ENCODE measurements at places on chromosomes 1 and 21.
A peak's percentile ranks its signal among the peaks of the same experiment; 100 is the strongest.

GRCh38 chr1:36885540-36886357 lies 148.6 kb downstream of the GRIK3 start:
- DNase-seq: no peak

DNA sequence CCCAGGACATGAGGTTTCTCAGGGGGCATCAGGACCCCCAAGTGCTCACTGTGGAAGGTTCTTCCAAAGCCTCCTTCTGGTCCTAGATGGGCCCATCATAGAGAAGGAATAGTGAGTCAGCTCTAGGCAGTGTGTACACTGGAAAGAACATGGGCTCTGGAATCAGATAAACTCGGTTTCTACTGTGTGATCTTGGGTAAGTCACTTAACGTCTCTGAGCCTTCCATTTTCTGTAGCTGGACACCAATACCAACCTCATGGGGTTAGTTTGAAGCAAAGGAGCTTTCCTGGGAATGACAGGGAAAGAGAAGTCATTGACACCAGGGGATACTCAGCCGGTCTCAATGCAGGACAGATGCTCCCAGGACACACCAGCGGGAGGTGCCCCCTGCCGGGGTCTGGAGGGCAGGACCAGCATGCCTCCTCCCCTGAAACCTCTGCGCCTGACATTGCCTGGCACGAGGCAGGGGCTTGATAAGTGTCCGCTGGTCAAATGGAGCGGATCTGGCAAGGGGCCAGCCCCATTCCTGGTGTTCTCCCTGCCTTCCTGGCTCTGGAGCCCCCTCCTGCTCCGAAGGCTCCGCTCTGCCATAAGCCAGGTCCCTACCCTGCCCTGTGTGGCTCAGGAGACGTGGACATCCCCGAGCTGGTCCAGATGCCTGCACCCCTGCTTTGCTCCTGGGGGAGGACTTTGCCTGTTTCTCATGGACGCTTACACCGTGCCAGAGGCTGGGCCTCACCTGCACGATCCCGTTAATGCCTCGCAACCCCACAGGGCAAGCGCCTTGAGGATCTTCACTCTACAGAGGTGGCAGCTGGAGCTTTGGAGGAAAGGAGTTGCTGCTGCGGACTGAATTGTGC lies 52.8 kb downstream of the EDN2 start:
- no peak for DNase-seq

- DNase-seq: no peak
Measured at GRCh38 chr21:46320331-46320801, 3.3 kb downstream of the C21orf58 start.

GRCh38 chr1:93707956-93708355 lies 26.3 kb upstream of the BCAR3 start:
- no peak for DNase-seq

GRCh38 chr1:226674892-226675714 lies 64.0 kb downstream of the ITPKB start:
- peak; percentile 25 for DNase-seq

DNA sequence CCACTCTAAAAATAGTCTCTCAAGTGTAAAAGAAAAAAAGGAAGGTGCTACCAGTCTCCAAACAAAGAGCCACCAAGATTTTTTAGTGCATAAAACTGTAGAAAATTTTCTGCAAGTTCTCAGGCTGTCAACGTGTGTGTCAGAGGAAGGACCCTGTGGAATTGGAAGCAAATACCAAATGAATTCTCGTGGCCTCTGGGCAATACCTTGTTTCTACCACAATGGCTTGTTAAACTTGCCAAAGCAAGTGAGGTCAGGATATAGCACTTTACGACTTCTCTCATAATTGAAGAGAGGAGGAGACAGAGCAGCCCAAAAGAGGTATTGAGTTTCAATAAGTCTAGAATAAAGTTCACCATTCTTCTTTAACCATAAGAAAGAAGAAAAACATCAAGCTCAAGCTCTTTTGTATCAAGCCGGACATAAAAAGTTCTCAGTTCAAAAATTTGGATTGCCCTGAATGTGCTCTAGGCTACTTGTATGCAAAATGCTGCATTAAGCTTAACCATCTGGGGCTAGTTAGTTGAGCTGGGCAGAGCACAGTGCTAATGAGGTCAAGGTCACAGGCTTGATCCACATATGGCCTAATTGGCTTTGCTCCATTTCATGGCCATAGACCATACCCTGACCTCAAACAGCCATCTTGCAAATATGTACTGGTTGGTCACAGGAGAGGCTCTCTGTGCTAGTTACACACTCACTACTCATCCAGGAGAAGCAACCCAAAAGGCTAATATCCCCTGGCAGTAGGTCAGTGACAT lies 60.5 kb downstream of the TBX15 start:
- no peak for DNase-seq

- no peak for DNase-seq
Measured at GRCh38 chr1:84090447-84091245, 53.4 kb upstream of the PRKACB start.

- no peak for DNase-seq
Measured at GRCh38 chr1:27811741-27812500, 18.7 kb upstream of the PPP1R8 start.

- DNase-seq: peak; percentile 95
Measured at GRCh38 chr1:238409932-238410331, 519.2 kb upstream of the ZP4 start.

- DNase-seq: no peak
Measured at GRCh38 chr1:203101813-203102634, 16.2 kb upstream of the MYOG start.

DNA sequence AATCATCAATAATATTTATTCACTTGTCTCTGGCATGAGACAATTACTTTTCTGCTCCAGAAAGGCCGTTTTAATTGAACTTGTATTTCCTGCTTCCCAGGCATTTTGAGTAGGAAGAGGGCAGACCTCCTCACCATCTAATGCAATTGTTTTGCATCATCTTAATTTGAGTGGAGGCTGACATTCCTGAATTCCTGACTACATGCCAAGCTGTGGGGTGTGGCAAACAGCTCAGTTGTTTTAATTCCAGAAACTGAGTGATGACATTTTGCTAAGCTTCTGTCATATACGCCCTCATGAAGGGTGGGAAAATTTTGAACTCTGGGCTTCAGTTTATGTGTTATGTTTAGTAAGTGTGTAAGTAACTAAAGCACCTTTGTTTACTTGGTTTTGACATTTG lies 125.4 kb upstream of the USP25 start:
- peak; percentile 70 for DNase-seq

- DNase-seq: no peak
Measured at GRCh38 chr1:191693797-191694196, 464.5 kb upstream of the RGS18 start.

DNA sequence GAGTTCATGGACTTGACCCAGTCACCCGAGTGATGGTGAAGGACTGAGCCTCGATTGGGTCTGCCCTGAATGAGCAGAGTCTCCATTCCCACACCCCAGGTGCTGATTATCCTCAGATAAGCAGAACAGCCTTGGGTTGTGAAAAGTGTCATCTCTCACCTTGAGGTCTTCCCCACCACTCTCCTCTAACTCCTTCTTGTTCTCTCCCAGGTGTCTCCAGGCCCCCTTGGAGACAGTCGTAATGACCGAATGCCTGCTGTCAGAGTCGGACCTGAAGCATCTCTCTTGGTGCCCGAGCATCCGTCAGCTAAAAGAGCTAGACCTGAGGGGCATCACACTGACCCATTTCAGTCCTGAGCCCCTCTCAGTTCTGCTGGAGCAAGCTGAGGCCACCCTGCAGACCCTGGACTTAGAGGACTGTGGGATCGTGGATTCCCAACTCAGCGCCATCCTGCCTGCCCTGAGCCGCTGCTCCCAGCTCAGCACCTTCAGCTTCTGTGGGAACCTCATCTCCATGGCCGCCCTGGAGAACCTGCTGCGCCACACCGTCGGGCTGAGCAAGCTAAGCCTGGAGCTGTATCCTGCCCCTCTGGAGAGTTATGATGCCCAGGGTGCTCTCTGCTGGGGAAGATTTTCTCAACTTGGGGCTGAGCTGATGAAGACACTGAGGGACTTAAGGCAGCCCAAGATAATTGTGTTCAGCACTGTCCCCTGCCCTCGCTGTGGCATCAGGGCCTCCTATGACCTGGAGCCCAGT lies 3.4 kb downstream of the PRAMEF12 start:
- DNase-seq: no peak

- peak; percentile 72 for DNase-seq
Measured at GRCh38 chr1:37682334-37682987, 9.9 kb upstream of the CDCA8 start.

DNA sequence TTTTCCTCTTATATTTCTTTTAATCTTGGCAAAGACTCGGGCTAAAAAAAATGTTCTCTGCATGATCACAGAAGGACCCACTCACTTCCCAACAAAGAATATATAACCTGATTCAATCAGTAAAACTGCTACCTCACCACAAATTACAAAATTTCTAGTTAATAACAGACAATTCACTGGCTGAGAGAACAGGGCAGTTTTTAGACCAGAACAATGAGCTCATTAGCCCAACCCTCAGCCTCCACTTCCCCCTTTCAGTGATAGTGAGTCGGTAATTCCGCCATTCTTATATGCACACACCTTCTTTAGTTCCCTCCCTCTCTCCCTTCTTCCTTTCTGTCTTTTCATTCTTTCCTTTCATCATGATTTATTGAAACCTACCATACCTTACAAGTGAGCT lies 8.9 kb downstream of the SIPA1L2 start:
- no peak for DNase-seq

DNA sequence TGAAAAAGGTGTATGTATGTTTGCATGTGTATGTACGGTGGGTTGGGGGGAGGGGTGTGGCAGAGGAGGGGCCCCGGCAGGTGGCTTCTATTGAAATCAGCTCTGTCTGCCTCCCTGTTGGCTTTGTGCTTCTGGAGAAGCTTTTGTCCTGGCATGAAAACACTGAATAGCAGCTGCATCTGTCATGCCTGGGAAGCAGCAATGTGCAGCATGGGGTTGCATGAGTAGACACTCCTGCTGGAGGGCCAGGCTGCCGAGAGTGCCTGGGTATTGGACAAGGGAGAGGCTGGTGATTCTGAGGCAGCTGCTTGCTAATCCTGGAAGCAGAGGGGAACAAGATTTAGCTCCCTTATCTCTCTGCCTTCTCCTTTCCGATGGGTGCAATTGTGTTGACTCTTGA lies 20.5 kb downstream of the MAPKAPK2 start:
- peak; percentile 82 for DNase-seq

GRCh38 chr1:222783051-222783450 lies 31.8 kb upstream of the DISP1 start:
- no peak for DNase-seq

GRCh38 chr1:55822891-55823290 lies 607.7 kb upstream of the USP24 start:
- no peak for DNase-seq

- no peak for DNase-seq
Measured at GRCh38 chr1:216604771-216605170, 118.5 kb downstream of the ESRRG start.

DNA sequence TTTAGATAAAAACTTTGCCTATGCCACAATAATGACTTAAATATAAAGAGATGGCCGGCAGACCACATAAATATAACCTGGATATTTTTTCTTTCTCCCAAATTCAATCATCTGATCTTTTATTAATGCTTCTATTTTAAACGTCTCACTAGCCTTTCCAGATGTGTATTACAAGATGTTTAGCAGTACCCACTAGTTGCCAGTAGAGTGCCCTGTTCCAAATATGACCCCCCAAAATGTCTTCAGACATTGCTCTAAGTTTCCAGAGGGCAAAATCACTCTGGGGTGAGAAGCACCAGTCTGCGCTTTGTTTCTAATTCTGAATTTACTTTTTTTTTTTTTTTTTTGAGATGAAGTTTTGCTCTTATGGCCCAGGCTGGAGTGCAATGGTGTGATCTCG lies 268.1 kb downstream of the GRIK1 start:
- DNase-seq: no peak

DNA sequence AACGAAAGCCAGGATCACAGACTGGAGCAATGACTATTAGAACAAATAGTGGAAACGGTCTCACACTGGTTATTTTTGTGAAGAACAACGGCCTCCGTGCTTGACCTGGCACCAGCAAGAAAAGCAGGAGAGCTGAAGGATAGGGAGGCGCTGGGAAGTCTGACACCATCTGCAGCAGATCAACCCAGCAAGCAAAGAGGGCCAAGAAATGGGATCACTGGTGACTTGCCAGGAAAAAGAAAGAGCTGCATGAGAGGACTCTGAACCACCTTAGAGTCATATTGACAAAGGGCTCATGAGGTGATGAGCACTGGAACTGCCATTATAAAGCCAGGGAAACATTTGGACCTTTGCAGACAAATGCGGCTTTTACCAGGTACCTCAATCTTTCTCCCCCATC lies 25.0 kb downstream of the MTOR start:
- DNase-seq: no peak

DNA sequence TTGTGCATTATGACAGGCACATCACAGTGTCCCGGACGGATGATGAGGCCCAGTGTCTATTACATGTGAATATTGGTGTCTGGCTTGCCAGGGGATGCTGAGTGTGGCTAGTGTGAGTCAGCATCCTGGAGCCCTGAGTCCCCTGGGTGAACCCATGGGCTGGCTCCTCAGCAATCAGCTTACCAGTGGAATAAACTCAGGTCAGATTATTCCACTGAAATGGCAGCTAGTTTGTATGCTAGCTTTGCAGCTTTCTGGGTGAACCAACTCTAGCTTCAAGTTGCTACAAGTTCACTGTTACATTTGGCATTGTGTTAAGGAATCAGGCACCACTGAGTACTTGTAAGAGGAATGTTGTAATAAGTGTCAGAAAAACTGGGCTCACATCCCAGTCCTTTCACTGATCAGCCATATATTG lies 23.9 kb upstream of the RPTN start:
- DNase-seq: peak; percentile 68

DNA sequence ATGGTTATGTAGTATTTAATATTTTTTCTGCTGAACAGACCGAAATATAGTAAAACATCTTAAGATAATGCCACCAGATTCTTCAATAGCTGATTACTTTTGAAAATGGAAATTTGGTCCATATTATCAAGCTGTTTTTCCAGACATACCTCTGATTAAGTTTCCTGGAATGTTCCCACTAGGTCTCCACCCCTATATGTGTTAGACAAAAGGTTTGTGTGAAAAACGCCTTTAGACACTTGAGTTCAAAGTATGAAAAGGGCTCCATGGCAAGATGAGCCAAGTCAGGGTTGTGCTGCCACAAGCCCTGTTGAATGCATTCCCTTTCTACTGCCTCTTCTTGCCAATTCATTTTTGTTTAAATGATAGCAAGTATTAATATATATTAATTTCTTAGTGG lies 52.7 kb downstream of the ZBTB17 start:
- peak; percentile 90 for DNase-seq

DNA sequence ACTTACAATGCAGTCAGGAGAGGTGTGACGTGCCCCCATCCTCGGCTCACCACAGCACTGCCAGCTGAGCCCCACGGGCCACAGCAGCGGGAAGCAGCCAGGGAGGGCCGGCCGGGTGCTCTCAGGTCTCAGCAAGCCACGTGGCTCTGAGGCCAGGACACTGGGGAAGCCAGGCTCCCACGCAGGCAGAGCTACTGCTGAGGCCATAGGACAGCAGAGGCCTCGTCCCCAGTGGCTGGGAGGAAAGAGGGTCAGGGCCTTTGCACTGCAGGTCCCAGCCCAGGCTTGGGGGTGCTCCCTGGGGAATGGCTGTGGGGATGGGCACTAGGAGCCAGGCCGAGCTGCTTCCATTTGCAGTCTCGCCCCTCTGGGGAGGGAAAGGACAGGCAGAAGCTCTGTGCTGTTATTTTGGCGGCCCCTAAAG lies 5.8 kb downstream of the LRRC47 start:
- DNase-seq: no peak

- peak; percentile 19 for DNase-seq
Measured at GRCh38 chr1:202143768-202144401, 652 bp downstream of the ARL8A start.
